BJ (cell line): ENCODE measurements at places on chromosomes 4 and X.

DNA sequence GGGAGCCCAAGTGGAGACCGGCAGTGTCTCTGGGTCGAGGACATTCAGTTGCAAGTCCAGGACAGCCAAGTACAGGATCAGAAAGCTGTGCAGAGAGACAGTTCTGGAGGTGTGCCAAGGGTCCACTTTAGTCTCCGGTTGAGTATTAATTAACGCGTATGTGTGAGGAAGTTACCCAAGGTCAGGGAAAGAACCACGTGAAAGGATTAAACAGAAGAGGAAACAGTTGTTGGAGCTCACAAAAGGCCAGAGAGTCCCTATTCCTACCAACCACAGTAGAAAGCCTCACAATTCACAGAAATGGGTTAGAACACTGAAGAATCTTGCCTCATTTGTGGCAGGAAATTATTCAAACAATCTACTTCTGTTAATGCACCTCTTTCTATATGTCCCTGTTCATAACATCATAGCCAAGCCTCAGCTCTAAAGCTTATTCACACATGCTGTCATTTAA is 17.9 kb upstream of the NSUN7 start:
- DNase-seq, result no peak

GRCh38 chr4:100417565-100417964 is 100.3 kb downstream of the EMCN start:
- DNase-seq, result no peak

DNA sequence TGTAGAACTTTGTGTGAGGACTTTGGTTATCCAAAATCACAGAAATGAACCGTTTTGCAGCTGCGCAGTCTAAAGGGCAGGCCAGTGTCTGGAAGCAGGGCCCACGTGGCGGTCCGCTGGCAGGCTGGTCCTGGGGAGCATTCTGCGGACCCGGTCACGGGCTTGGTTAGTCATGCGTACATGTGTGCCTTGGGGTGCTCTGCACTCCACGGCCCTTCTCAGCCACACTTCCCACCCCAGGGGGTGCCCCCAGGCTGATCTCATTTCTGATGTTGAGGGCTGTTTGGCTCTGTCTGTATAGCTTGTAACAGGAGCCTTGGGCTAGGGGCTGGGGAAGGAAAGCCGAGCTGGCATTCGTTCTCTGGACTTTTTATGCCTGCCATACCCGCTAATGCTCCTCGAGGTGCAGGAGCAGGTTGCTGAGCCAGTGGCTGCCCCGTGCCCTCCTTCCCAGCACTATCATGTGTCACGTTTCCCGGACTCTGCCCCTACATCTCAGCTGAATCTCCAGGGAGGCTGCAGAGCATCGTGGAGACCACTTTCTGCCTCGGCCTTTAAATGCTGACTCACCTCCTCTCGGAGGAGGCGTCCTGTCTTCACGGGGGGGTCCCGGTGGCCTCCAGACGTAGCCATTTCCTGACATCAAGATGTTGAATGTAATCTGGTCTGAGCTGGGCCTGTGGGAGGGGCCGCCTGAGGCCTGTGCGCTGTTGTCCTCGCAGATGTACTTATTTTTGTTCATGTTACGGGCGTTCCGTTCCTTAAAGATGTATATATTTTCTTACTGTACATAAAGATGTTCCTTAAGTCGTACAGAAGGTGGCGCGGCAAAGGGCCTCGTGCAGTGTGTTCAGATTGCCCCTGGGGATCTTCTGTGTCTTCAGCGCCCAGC is 11.4 kb upstream of the TADA2B start:
- DNase-seq, result no peak

DNA sequence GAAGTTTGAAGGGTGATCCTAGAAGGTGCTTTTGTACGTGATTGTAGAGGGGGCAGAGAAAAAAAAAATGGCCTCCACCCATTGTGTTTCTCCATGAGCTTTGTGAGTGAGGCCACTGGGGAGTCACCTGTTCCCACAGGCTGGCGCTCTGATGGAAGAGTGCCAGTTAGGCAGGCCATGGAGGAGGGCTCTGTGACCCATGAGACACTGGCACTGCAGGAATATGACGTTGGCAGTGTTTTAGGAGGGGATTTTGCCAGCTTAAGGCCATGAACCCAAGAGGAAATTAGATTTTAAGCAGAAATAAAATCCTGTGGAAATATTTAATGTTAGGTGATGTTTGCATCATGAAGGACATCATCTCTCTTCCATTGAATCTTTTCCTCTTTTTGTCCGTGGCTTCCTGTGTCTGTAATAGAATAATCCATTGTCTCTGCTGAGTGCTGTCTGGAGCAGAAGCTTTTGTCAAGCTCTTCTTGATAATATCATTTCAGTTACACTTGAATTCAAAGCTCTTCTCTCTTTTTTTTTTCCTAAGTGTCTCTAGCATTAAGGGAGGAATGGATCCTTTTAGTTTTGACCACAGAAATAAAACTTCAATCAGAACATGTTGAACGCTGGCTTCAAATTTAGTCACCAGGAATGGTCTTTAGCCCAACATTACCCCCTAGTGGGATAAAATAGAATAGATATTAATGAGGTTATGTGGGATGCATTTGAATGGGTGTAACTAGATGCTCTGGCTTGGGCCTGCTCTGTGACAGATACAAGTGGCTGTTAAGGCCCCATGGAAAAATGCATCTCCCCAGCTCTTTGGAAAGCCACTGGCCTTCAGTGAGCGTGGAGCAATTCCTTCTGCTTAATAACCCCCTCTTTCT is 41.0 kb upstream of the UCP1 start:
- DNase-seq, result no peak

- DNase-seq, result no peak
Observed at GRCh38 chr4:140854168-140854567, 98.0 kb upstream of the TBC1D9 start.

DNA sequence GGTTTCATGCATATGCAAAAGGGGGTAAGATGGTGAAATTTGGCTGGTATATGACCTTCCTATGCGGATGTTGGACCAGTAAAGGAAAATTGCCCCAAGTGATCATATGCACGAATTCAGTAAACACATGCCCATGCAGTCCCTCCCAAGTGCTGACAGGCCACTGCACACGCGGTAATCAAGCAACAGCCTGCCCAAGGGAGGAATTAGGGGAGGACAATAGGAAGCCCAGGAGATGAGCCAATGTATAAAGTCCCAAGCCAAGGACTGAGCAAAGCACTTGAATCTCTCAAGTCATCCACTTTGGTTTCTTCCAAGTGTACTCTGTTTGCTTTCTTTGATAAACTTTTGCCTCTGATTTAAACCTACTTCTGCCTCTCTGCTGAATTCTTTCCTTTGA is 21.1 kb downstream of the MAGEB16 start:
- DNase-seq, result no peak
